ENCODE measurements at places on chromosomes 3 and 15.

DNA sequence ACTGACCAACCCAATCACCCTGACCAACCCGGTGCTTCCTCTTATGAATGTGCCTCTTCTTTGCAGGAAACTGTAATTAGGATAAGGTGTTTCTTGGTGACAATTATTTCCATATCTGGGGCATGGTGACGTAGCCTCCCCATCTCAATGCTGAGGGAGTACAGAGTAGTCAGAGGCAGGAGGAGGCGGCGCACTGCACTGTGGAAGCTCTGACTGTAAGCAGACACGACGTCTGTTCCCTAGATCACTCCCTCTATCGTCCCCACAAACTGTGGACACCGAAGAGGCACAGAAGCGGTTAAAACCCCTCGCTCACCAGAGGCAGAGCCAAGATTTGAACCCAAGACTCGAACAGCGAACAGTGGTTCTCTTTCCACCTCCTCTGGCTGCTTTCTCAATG is 231.0 kb upstream of the IGF1R start:
- no peak for DNase-seq

DNA sequence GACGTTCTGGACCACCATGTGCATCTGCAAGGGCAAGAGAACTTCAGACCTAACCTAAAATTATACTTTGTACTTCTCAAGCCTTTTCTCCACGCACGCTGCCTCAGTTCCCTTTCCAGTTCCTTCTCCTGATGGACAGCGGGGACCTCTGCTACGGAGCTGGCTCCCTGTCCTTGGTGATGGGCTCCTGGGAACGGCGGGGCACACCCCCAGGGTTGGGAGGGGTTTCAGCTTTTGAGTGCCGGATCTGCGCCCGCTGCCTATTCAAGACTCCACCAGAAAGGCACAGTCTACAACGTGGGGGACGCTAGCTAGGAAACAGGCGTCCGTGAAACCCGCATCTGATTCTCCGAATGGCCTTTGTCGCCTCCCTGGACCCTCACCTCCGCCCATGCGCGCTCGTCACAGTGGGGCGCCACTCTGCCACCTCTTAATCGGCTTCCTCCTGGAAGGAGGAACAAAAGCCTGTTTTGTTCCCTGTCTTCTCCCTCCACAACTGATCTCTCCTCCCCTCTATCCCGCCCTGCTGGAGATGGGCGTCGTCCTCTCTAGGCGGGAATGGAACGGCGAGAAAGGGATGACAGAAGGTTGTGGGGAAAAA is 2.2 kb downstream of the GPR149 start:
- DNase-seq = no peak

GRCh38 chr3:20190991-20191390 is 5.0 kb upstream of the SGO1 start:
- no peak for DNase-seq

GRCh38 chr3:123728014-123728413 is 143.2 kb upstream of the HACD2 start:
- no peak for DNase-seq

- DNase-seq = peak; percentile 85
Observed at GRCh38 chr3:50246517-50246954, 10.5 kb downstream of the GNAI2 start.
